Adipose tissue (tissue), 3 donors: ENCODE measurements at places on chromosomes 5 and 9. TPM values are rescaled to one million over a fixed set of nuclear protein-coding genes. Genes with fewer than 3 reads are reported as not detected.

SLC34A1 gene
- polyA plus RNA-seq: not detected

PCSK5 gene
- polyA plus RNA-seq: 2.1 TPM

PCDHGC4 gene
- polyA plus RNA-seq: 0.15 TPM

MED27 gene
- polyA plus RNA-seq: 13.0 TPM

TXNDC8 gene
- polyA plus RNA-seq: not detected

GRM6 gene
- polyA plus RNA-seq: not detected

DOLPP1 gene
- polyA plus RNA-seq: 3.5 TPM

ADRB2 gene
- 2.4 TPM for polyA plus RNA-seq

MUSK gene
- polyA plus RNA-seq: not detected

ZBTB5 gene
- polyA plus RNA-seq: 3.3 TPM

ACOT12 gene
- not detected for polyA plus RNA-seq

LHX2 gene
- 1.1 TPM for polyA plus RNA-seq

MARCHF6 gene
- 32.5 TPM for polyA plus RNA-seq

ANGPTL2 gene
- 96.1 TPM for polyA plus RNA-seq

SLC6A19 gene
- not detected for polyA plus RNA-seq

FBXL7 gene
- polyA plus RNA-seq: 8.4 TPM

CHSY3 gene
- 0.22 TPM for polyA plus RNA-seq

RNF208 gene
- polyA plus RNA-seq: 2.8 TPM

ALG2 gene
- 35.1 TPM for polyA plus RNA-seq

ARID3C gene
- polyA plus RNA-seq: not detected

NCS1 gene
- 3.9 TPM for polyA plus RNA-seq

IRGM gene
- polyA plus RNA-seq: not detected

SPINK13 gene
- not detected for polyA plus RNA-seq

SV2C gene
- polyA plus RNA-seq: not detected

ALAD gene
- 40.1 TPM for polyA plus RNA-seq

GPR107 gene
- 11.0 TPM for polyA plus RNA-seq

LRRC14B gene
- polyA plus RNA-seq: not detected
